Amniotic stem cell (primary cell): ENCODE measurements at places on chromosomes 2 and 18.

- no peak for DNase-seq
Measured at GRCh38 chr2:40395169-40396073, 56.5 kb downstream of the SLC8A1 start.

DNA sequence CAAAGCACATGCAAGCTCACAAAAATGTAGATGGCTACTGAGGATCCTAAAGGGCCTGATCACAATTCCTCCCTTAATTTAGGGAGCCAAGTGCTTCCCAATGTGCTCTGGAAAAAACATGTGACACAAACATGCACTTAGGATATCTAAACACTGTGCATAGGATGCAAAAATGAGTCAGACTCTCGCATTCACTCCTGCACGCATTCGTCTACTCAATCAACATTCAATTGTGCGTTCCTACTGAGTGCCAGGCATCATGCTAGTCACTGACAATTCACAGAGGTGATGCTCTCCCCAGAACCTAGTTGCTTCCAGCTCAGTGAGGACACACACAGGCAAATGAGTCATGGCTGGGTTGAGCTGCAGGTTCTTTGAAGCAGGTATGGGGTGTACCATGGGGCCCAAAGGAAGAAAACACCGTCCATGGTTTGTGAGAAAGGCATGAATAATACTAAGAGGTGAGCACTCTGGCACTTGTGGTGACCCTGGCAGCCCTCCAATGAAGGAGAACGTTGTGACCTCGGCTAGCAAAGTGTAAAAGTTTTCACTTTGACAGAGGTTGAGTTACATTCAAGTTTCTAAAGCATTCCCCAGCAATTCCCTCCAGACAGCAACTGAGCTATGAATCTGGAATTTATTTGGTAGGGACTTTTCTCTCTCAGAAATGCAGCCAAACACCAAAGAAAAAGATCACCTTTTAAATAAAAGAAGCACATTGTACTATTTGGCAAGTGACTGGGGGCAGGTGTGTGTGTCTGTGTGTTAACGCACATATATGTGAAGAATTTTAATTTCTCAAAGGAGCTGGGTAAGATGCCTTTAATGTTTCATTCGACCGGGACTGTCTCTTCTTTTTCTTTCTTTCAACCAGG is 173.3 kb downstream of the ALPK2 start:
- DNase-seq: no peak

GRCh38 chr2:38217401-38218188 is 141.6 kb upstream of the CYP1B1 start:
- DNase-seq: no peak

DNA sequence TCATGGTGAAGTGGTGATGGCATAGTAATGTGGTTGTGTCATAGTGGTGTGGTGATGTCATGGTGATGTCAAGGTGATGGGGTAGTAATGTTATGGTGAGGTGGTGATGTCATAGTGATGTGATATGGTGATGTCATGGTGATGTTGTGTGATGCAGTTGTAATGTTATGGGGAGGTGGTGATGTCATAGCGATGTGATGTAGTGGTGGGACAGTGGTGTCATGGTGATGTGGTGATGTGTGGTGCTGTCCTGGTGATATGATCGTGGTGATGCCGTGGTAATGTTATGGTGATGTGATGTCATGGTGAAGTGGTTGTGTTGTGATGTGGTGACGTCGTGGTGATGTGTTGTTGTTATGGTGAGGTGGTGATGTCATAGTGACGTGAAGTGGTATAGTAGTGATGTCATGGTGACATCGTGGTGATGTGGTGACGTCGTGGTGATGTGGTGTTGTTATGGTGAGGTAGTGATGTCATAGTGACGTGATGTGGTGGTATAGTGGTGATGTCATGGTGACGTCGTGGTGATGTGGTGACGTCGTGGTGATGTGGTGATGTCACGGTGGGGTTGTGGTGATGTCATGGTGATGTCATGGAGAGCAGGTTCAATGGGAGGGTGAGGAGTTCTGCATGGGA is 242.7 kb upstream of the MYT1L start:
- DNase-seq: no peak

- no peak for DNase-seq
Measured at GRCh38 chr2:240455647-240456446, 20.4 kb downstream of the GPC1 start.

GRCh38 chr18:75378376-75379315 is 48.9 kb downstream of the SMIM21 start:
- DNase-seq: no peak

DNA sequence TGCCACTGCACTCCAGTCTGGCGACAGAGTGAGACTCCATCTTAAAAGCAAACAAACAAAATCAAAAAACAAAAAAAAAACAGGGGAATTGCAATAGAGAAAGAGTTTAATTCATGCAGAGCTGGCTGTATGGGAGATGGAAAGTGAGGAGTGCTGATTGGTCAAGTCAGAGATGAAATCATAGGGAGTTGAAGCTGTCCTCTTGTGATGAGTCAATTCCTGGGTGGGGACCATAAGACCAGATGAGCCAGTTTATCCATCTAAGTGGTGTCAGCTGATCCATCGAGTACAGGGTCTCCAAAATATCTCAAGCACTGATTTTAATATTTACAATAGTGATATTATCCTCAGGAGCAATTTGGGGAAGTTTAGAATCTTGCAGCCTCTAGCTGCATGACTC is 45.3 kb downstream of the FRZB start:
- no peak for DNase-seq

- no peak for DNase-seq
Measured at GRCh38 chr2:175066411-175066810, 61.2 kb upstream of the CHN1 start.
